ENCODE measurements at places on chromosomes 12 and 14.
A peak's percentile ranks its signal among the peaks of the same experiment; 100 is the strongest.

- no peak for DNase-seq
These were observed 198.3 kb downstream of the PHLDA1 start for GRCh38 chr12:75833268-75833667.

- DNase-seq: no peak
These were observed 11.0 kb downstream of the SERPINA9 start for GRCh38 chr14:94465042-94465441.

- DNase-seq: peak; percentile 35
These were observed 7.6 kb downstream of the ISCA2 start for GRCh38 chr14:74501135-74501614.

DNA sequence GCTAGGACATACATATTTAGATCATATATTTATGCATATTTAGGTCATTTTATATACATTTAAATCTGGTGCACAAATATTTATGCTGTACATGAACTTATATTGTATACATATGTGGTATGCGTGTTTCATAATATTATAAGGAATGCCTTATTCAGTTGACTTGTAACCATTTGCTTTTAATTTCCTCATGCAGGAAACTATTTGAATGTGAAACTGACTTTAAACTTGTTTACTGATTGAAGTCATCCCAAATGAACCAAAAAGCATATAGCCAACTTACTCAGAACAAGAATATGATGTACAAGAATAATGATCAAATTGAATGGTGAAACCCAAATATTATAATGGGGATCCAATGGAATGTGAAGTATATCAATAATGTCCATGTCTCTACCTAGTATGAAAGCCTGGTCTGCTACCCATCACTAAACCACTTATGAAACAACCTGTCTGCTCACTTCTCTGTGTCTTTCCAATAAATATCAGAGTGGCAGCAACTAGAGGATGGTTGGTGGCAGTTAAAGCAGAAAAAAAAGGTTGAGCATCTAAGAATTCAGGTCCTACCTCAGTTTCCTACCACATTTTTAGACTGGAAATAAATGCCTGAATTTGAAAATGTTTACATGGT is 38.3 kb downstream of the RPS6KA5 start:
- peak; percentile 41 for DNase-seq

DNA sequence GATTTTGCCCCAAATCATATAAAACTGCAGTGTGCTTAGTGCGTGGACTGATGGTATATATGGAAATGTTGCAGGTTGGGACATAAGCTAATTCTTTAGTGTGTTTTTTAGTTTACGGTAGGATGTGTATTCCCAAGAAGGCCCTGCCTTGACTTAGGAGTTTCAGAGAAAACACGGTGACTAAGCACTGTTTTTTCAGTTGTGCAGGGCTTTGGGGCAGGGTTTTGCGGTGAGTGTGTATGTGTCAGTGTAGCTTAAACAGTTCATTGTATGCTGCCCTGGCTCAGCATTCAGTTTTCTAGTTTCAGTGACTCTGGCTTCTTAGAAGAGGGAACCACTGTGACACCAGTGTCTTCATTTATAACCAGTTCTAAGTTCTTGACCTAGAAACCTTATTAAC is 101.2 kb downstream of the AKAP6 start:
- no peak for DNase-seq

DNA sequence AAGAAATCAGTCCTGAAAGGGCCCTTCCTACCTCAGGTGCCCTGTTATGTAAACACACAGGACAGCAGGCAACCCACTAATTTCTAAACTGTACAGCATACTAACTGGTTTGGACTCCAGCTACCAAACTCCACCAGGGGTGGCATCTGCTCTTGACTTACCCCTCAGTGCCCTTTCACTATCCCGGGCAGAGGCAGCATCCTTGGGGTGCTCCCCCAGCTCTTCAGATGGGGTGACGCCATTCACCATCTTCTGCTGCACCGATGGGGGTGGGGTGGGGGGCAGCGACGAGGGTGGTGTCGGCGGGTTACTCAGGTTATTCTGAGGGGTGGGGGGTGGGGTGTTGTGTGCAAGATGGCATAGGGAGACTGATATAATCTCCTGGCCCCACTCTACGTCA is 11.5 kb upstream of the PRKAG1 start:
- no peak for DNase-seq

DNA sequence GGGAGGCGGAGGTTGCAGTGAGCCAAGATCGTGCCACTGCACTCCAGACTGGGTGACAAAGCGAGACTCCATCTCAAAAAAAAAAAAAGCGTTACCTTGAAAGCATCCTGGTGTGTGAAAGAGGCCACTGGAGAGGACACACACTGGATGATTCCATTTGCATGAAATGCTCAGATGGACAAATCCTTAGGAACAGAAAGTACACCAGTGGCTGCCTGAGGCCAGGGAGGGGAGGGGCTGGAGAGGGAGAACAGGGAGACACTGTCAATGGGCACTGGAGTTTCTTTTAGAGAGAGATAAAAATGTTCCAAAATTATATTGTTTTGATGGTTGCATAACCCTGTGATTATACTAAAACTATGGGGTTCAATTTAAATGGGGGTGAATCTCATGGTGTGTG is 19.7 kb downstream of the TESC start:
- no peak for DNase-seq

DNA sequence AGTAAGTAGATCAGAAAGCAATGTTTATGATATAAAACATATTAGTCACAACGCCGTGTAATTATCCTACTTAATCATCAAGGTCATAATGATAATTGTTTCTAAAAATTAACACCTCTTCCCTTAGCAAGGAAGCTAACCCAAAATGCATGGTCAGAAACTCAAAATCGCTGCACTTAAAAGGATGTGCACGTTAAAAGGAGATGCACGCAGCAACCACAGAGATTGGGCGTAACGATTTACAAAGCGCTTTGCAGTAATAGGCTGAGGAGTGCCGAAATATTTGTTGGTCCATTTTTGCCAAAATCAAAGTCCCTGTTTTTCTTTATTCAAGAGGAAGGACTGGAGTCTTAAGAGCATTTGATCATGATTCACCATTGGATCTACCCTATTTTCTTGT is 1077.2 kb downstream of the VRK1 start:
- no peak for DNase-seq

- no peak for DNase-seq
These were observed 4.1 kb downstream of the BDKRB2 start for GRCh38 chr14:96208739-96209138.

DNA sequence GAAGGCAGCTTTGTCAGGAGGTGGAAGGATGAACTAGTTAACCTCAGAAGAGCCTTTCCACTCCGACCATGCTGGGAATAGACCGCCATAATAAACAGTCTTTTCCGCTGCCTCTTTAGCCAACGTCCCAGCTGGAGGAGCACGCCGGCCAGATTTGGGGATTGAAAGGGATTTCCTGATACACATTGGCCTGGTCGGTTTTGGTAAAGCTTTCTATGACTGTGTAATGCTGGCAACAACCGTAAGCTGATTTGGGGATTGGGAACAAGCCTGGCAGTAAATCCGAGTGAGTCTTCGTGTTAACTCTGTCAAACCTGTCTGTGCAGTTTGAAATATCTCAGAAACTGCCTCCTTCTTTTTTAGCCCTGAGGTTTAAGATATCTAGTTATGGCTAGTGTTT is 87.0 kb downstream of the DAD1 start:
- no peak for DNase-seq

DNA sequence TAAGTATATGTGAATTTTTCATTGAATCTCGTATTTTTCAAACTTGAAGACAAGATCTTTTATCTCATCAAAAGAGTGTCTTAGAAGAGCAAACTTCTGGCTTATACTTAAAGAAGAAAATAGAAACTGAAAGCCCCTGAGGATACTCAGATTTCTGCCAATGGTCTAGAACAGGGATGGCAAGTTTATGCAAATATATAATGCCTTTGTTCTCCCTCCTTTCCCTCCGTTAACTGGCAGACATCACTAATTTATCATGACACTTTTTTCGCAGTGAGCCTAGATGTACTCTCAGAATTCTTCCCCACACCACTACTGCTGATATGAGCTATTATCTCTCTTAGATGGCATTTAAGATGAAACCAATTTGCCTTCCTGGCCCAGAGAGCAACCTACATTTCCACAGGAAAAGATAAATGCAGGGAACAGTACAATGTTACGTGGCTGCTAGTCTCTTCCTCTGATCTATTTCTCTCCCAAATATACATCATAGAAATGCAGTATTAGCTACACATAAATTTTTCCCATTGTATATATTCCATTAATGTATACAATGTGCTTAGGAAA is 40.0 kb upstream of the DAAM1 start:
- DNase-seq: no peak

DNA sequence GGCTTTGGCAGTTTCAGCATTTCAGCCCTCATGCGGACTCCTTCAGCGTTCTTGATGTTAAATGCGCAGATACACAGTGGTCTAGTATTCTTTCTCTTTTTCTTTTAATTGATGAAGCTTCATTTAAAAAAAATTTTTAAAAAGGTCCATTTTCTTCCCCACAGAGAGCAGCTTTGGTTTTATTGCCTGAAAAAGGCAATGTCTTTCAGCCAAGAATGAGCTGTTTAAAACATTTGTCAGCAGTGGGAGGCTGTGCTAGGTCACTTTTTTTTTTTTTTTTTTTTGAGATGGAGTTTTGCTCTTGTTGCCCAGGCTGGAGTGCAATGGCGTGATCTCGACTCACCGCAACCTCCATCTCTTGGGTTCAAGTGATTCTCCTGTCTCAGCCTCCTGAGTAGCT is 13.5 kb downstream of the KMT5A start:
- DNase-seq: no peak

- no peak for DNase-seq
These were observed 24.8 kb downstream of the GPR68 start for GRCh38 chr14:91219517-91220389.

- no peak for DNase-seq
These were observed 30.7 kb downstream of the VWF start for GRCh38 chr12:6093764-6094163.

- DNase-seq: no peak
These were observed 835 bp upstream of the ABHD4 start for GRCh38 chr14:22597265-22597664.

DNA sequence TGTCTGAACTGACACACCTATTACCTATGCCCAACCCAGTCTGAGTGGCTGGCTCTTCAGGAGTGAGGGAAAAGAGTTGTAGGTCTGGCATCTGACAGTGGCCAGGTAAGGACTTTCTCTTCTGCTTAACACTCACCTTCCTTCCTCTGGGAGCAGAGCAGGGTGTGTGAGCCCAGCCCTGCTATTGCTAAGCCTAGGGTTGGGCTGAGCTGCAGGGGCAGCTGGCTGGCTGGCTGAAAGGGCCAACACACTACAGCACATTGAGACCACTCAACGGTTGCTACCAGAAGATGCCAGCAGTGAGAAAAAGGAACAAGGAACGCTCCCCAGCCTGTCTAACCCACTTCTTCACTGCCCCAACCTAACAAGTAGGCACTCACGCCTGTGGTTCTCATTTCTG is 201.2 kb downstream of the DPF3 start:
- DNase-seq: no peak

GRCh38 chr12:4855121-4855924 is 54.4 kb upstream of the KCNA1 start:
- peak; percentile 83 for DNase-seq

- DNase-seq: no peak
These were observed 48.7 kb upstream of the MAX start for GRCh38 chr14:65150898-65151608.

GRCh38 chr12:41904041-41904440 is 240.6 kb downstream of the GXYLT1 start:
- no peak for DNase-seq

GRCh38 chr14:101557321-101557695 is 4.0 kb upstream of the DIO3 start:
- no peak for DNase-seq

DNA sequence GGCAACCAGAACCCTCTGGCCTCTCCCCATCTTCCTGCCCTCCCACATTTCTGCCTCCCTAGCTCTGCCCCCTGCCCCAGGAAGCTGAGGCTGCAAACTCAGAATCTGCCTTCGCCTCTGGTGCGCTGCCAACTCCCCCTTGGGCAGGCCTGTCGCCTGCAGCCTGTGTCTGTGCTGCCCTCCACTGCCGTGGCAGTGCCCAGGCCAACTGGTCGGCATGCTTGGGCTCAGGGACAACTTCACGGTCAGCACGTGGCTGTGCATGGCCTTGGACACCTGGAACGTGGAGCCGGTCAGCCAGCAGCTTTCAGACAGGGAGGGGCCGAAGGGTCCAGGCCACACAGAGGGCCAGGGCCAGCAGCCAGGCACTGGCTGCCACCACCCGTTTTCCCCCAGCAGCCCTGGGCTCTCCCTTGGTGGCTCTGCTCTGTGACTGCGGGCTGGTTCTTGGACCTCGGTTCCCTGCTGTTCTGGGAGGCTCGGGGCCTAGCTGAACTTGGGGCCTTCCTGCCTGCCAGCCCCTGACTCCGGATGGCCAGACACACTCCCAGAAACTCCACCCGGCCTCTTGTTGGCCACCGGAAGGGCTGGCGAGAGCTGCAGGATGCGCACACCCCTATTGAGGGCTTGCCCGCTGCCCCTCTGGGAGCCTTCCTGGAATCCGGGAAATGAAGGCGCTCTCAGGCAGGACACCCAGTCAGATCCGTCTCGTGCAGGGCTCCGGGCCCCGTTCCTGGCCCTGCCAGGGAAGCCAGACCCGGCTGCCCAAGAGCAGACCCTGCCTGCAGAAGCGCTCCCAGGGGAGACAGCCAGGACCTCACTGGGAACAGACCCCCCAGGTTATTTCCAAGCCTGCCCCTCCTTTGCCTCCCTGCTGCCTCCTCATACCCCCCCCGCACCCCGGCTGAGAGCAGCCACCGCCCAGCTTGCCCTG is 34.2 kb upstream of the PPP1R13B start:
- DNase-seq: no peak

- no peak for DNase-seq
These were observed 52.3 kb downstream of the SUDS3 start for GRCh38 chr12:118428643-118429042.

GRCh38 chr12:13948621-13949020 is 32.8 kb downstream of the GRIN2B start:
- no peak for DNase-seq

All from suppressor macrophage treated with lipopolysaccharide for 4 hours (primary cell).